MM.1S (cell line): ENCODE measurements at places on chromosomes 6 and 20.
A peak's percentile ranks its signal among the peaks of the same experiment; 100 is the strongest.

DNA sequence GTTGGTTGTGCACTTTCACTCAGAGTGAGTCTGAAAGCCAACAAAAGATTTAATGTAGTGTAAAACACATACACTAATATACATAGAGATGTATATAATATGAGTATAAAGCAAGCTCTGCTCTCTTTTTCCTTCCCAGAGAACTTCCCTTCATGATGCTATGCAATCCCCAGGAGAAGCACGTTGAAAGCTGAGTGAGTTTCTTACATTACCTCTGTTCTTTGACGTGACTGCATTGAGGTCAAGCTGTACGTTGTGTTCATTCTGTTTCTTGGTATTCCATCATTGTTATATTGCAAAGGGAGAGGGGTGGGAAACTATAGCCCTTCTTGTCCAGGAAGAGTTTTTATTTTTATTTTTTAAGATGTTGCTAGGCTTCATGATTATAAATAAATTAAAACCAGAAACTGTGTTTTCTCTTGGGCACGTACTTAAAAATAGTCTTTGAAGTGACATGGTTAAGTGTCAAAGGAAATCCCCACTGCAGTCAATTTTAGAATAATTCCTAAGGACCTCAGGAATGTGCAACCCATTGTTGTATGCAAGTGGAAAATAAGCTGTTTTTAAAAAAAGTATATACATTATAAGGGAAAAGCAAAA, 651.0 kb downstream of the CD109 start:
- no peak for DNase-seq

DNA sequence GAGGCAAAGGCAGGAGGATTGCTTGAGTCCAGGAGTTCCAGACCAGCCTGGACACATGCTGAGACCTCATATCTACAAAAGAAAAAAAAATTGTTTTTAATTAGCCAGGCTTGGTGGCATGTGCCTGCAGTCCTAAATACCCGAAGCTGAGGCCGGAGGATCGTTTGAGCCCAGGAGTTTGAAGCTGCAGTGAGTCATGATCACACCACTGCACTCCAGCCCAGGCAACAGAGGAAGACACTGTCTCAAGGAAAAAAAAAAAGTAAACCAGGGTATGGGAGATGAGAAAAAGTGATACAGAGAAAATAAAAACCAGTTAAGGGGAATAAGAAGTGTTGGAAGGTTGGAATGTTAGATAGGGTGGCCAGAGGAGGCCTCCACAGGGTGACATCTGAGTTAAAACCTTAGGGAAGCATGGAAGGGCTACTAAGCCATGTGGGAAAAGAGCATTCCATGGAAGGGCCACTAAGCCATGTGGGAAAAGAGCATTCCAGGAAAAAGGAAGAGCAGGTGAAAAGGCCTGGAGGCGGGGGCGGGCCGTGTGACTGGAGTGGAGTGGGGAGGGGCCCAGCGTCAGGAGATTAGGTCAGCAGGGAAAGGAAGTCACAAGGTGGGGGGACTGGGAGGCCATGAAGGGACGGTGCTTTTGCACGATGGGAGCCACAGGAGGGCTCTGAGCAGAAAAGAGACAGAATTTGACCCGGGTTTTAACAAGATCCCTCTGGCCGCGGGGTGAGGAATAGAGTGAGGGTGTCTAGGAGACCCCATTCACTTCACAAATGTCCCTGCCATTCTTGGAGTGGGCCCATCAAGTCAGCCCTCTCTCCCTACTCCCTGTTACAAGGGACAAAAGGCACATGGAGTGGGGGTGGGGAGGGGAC, 18.3 kb downstream of the CPNE5 start:
- DNase-seq = no peak

GRCh38 chr6:52177961-52178360, 8.2 kb upstream of the IL17A start:
- no peak for DNase-seq

GRCh38 chr20:31833931-31834521, 11.4 kb downstream of the FOXS1 start:
- no peak for DNase-seq

DNA sequence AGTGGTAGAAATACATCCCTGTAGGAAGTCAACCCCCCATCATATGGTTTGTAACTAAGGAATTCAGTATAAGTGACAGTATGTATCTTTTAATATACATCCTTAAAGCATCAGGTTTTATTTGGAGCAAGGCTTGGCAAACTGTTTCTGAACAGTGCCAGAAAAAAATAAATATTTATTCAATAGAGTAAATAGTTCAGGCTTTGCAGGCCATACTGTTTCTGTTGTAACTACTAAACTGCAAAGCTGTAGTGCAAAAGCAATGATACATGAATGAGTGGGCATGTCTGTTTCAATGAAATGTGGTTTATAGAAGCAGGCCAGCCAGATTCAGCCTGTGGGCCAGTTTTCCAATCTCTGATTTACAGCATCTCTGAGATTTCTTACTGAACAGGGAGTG, 977 bp downstream of the MEI4 start:
- DNase-seq = no peak

GRCh38 chr6:131182991-131183425, 47.7 kb downstream of the AKAP7 start:
- DNase-seq = no peak

GRCh38 chr20:57380081-57380750, 11.0 kb upstream of the RBM38 start:
- DNase-seq = no peak

- DNase-seq = no peak
Observed at GRCh38 chr6:87742106-87742505, 40.1 kb upstream of the AKIRIN2 start.

DNA sequence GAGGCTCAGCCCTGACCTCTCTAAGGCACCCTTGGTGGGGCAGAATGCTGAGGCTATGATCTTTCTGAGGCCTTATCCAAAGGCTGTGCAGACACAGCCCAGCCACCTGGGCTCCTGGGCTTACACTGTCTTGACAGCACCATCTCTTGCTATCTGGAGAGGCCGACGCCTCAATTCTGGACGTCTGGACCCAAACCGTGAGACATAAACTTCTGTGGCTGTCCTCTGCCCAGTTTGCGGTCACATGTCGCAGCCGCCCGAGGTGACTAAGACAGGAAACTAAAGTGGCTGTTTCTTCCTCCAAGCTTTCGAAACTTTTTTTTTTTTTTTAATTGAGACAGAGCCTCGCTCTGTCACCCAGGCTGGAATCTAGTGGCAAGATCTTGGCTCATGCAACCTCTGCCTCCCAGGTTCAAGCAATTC, 49.3 kb downstream of the PRR18 start:
- DNase-seq = peak; percentile 78

DNA sequence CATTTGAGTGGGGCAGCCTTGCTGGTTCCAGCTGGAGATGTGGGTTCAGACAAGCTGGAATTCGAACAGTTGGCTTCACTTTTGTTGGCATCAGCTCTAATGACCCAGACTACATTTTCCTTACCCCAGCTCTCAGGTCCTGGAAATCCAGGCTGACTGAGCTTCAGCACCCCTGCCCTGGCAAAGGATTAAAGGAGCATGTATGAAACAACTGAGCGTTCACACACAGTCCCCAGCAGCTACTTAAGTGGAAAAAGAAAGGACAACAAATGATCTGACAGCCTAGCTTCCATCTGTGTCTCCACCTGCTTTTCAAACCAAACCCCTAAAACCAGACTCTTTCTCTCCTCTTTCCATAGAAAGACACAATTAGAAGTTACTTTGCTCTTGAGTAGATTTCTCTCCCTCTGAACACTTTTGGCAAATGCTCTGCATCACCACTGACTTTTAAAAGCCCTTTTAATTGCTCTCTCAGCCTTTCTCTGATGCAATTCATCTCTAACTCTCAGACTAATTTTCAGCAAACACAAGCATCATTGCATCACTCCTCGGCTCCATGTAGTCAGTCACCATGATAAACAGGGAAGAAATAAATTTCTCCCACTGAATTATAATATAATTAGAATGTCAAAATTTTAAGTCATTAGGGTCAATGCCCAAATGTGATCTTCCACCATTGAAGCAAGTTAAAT, 28.1 kb downstream of the ROS1 start:
- no peak for DNase-seq

- DNase-seq = no peak
Observed at GRCh38 chr6:158923805-158924498, 76.0 kb downstream of the RSPH3 start.

GRCh38 chr6:54805077-54805476, 41.5 kb upstream of the FAM83B start:
- DNase-seq = no peak

GRCh38 chr20:16293590-16293989, 279.7 kb downstream of the KIF16B start:
- no peak for DNase-seq

DNA sequence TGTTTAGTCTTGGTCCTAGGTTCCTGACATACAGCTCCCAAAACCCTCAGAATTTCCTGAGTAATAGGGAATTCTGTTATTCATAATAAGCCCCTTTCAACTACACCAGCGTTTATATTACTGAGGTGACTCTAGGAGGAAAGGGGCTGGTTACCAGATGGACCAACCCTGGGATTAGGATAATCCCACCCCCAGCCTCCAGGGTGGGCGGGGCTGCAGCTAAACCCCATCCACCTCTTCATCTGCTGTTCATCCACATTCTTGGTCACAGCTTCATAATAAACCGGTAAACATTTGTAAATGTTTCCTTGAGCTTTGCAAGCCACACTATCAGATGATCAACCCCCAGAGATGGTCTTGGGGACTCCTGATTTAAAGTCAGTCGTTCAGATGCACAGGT, 38.3 kb downstream of the NINL start:
- DNase-seq = no peak

DNA sequence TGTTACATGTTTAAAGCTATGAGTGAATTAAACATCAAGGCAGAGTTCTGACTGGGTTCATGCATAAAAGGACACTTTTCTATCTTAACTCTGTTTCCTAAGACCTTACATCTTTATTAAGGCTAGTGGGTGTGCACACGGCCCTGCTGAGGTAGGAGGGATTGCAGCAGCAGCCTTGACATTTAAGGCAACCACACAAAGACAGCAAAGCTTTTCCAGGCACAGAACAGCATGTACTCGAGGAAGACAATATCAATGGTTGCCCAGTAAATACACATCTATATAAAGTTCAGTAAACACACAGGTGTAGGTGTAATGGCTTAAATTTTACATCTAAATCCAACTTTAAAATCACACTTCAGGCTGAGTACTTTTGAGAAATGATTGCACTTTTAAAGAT, 79.8 kb upstream of the LOC128125822 start:
- no peak for DNase-seq

DNA sequence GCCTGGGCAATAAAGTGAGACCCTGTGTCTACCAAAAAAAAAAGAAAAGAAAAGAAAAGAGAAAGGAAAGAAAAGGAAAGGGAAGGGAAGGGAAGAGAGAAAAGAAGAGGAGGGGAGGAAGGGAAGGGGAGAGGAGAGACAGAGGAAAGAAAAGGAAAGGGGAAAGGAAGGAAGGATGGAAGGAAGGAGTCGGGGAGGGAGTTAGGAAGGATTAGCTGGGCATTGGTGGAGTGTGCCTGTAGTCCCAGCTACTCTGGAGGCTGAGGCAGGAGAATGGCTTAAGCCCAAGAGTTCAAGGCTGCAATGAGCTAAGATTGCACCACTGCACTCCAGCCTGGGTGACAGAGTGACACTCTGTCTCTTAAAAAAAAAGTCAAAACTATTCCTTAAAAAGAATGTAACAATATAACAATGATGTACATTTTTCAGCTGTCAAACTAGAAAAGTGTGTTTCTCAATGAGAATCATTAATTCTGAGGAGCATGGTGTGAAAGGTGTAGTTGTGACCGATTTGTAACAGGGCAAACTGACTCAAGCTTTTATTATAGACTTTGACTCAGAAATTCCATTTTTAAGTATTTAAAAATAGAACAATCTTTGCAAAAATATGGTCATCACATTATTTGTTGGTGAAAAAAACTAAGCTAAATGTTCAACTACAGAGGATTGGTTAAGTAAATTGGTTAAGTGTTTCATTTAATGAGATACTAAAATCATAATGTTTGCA, 14.7 kb downstream of the SNRPB start:
- DNase-seq = no peak

GRCh38 chr20:38867062-38867359, 59.2 kb upstream of the FAM83D start:
- DNase-seq = no peak

DNA sequence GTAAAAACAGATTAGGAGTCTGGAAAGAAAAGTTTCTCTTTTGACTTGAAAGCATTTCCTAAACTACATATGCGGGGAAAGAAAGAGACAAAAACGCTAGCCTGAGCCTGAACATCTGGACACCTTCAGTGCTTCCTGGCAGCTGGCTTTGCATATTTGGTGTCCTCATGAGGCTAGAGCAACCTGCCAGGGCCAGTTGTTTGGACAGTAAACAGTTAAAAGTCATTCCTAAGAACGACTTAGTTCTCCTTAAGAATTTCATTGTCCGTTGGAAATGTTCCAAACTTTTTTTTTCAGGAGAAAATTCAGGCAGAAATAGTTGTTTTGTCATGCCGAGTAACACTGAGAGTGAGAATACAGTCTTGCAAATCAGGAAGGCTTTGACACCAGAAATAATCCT, 199.8 kb downstream of the SMOC2 start:
- DNase-seq = no peak

- no peak for DNase-seq
Observed at GRCh38 chr20:20023395-20023794, 6.2 kb downstream of the NAA20 start.

- DNase-seq = peak; percentile 51
Observed at GRCh38 chr6:6546318-6547109, 42.0 kb upstream of the LY86 start.

GRCh38 chr20:4787069-4787468, 65.4 kb downstream of the PRND start:
- no peak for DNase-seq

GRCh38 chr20:1686151-1686748, 28.7 kb upstream of the SIRPG start:
- no peak for DNase-seq

DNA sequence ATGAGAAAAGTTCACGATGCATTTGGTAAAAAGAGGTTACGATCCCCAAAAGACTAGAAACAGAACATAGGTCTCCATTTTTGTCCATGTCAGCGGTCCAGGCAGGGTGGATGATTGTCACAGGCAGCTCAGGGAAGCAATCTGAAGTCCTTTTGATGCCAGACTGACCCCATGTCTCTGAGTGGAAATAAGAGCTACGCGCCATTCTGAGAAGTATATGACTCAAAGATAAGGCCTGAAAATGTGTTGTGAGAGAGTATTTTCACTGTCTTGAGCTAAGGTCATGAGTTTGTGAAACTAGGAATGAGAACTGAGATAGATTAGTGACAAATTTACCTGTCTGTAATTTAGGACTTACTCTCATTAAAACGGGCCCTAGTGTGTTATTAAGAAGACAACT, 69.5 kb downstream of the LYRM4 start:
- no peak for DNase-seq

DNA sequence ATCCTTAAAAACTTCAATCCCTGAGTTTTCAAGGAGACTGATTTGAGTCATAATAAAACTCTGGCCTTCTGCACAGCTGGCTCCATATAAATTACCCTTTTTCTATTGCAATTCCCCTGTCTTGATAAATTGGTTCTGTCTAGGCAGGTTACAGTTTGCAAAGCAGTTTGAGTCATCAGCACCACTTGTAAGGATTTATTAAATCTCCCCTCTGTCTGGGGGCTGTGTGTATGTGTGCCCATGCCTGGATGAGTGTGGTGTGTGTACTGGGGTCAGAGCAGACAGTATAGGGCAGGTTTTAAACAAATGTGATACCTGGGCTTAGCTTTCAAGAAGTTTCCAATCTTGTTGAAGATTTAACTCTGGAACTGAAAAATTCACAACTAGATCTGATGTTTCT, 228.6 kb downstream of the FNDC1 start:
- DNase-seq = no peak

- no peak for DNase-seq
Observed at GRCh38 chr20:1636621-1637020, 16.8 kb upstream of the SIRPB1 start.
